Urothelium cell line (cell line): ENCODE measurements at places on chromosomes 2 and 18.
A peak's percentile ranks its signal among the peaks of the same experiment; 100 is the strongest.

DNA sequence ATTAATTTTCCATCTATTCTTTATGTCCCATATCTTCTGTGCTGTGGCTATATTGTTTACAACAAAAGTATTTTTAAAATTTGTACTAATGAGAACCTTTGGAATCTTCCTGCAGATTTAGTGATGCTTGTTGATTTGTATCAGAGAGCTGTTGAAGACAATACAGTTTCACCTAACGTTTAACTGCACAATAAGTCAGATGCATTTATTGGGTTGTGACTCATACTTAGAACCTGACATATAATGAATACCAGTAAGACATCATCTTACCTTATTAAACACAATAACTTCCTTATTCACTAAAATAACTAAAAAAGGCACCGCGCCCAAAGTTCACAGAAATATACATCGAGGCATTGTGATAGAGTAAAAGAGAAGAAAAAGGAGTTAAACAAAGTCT, 43.8 kb upstream of the IL1R1 start:
- no peak for DNase-seq

GRCh38 chr2:216475767-216476166, 22.9 kb upstream of the RPL37A start:
- no peak for DNase-seq

DNA sequence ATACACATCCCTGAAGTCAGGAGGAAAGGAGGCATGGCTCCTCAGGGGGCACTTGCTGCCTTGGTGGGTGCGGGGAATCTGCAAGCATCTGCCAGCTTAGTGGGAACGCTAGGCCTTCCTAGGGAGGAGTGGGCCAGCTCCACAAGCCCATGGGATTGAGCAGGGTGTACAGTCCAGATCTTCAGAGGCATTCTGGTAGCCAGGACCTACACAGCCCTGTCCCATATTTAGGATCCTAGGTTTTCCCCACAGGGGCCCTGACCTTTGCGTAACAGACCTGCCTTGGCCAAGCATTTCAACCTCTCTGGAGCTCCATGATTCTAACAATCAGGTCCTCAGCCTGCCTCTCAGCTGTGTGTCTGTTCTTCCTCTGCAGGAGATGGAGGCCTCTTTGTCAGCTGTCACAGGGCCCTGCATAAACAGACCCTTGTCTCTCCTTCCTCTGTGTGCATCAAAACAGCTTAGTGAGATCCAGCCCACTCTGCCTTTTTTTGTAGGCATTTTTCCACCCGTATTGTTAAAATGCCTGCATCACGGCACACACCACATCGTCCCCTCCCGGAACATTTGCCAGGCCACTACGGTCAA, 140.2 kb upstream of the NDUFV2 start:
- no peak for DNase-seq

GRCh38 chr2:10654069-10654468, 35.7 kb downstream of the NOL10 start:
- DNase-seq: peak; percentile 66

- DNase-seq: peak; percentile 8
Observed at GRCh38 chr18:35938158-35938557, 34.3 kb upstream of the RMP24 start.

DNA sequence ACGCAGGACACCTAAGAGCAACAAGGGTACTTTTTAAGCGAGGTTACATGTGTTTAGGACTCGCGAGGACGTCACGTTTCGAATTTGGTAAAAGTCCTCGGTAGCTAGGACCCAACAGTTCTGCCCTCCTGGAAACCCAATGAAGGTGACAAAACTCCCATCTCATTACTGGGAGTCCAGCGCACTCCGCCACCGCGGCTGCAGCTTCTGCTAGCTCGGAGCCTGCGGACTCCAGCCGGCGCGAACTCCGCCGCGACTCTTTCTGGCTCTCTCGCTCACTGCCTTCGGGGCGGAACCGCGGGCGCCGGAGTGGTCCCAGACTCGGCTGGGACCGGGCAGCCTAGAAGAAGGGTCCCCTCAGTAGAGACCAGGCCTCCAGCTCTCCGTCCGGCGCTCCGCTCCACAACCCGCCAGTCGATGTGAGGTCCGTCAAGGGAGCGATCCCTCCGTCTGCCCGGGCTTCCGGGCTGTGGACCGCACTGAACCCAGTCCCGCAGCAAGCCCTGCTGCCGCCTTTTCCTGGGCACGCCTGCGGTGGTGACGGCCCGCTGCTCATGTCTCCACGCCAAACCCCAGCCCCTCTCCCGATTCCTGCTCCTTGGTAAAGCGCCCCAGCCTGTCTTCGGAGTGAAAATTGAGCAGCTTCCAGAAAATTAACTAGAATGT, 3.0 kb upstream of the OSR1 start:
- no peak for DNase-seq

GRCh38 chr2:26327291-26328272, 18.4 kb upstream of the SELENOI start:
- DNase-seq: no peak

DNA sequence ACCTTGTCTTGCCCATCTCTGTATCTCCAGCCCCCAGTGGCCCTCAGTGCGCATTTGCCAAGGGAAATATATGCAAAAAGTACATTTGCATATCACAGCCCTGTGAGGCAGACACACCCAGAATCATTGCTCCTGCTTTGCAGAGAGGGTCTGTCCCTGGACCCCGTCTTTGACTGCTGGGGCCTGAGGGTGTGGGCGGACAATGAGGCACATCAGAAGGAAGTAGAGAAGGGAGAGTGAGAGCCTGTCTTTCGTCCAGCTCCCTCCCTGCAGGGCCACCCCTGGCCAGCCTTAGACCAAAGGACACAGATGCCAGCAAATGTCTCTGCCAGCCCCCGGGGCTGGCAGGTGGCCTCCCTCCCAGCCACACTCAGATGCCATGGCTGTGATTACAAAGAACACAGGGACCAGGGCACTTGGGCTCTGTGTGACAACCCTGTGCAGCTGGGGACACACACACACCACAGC, 516.2 kb upstream of the MYT1L start:
- no peak for DNase-seq

- DNase-seq: no peak
Observed at GRCh38 chr2:211709389-211709788, 829.2 kb downstream of the ERBB4 start.

DNA sequence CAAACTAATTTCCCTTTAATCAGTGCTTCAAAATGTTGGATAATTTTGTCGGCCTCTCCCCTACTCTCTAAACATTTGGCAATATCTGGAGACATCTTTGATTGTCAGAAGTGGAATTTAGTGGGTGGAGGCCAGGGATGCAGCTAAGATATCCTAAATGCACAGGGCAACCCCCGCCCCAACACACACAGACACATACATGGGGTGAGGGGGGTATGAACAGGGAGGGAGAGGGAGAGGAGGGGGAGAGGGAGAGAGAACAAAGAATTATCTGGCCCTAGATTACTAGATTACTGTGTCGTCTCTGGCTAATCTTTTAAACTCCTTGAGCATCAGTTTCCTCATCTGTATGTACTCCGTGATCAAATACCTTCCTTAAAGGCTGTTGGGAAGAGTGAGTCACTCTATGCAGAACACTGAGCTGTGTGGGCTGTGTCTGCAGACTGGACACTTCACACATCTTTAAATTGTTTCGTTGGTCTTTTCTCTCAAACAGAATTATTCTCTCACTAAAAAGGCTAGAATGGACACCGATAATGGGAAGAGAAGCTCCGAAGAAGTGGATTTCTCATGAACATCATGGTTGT, 2.9 kb downstream of the RNF149 start:
- peak; percentile 58 for DNase-seq
